Osteocyte (in vitro differentiated cells): ENCODE measurements at places on chromosomes 4 and X.

GRCh38 chr4:38082021-38082420 is 121.8 kb downstream of the PTTG2 start:
- DNase-seq, result no peak

DNA sequence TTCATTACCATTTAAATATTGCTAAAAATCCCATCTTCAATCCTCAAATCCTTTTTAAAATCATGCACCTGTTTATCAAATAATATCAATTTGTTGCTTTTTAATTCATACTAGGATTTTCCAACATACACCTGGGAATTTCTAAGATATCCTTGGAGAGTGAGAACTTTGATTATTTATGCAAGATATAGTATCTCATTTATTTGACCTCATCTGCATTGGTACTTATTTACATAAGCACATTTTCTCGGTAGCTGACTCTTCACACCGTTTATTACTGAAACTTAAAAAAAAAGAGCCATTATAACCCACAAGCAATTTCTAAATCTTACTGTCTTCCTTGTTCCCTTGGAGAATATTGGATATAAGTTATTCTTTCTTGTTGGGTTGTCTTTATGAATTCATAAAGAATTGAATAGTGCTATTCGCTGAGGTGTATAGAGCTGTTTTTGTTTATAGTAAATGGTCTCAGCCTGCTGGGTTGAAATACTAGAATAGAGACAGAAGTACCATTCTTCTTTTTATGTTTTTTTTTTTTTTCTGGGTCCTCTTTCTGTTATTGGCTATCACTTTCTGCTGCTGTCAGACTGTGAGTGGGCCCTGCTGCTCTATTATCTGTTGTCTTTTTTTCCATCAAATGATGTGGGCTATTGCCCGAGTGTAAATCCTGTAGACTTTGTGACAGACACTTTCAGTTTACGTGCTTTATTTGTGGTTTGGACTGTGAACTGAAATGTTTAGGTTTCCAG is 2.9 kb downstream of the UGT8 start:
- DNase-seq, result no peak

- no peak for DNase-seq
These were observed 2.4 kb downstream of the FAM241A start for GRCh38 chr4:112147697-112148096.

GRCh38 chrX:17529151-17529745 is 154.2 kb downstream of the NHS start:
- DNase-seq, result no peak

- DNase-seq, result no peak
These were observed 7.0 kb downstream of the AFF2 start for GRCh38 chrX:148507418-148507817.
